Naive thymus-derived CD4-positive, alpha-beta T cell (primary cell): ENCODE measurements at places on chromosomes 12 and 14. TPM values are rescaled to one million over a fixed set of nuclear protein-coding genes. Genes with fewer than 3 reads are reported as not detected.

DNA sequence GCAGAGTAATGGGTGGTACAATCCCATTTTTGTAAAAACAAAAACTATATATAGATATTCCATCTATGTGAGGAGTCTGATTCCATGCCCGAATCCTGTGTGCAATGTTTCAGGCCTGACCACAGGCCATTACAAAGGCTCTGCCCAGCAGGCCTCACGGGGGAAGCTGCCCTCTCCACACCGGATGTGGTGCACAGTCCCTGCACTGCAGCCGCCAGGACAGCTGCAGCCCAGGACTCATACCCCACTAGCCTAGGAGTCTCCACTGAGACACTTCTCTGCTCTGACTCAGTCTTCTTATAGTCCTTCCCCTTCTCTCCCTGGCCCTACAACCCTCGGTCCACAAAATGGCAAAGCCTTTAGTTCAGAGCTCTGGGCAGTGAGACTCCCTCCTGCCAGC, 190.4 kb downstream of the PPM1H start:
- no peak for DNase-seq

DNA sequence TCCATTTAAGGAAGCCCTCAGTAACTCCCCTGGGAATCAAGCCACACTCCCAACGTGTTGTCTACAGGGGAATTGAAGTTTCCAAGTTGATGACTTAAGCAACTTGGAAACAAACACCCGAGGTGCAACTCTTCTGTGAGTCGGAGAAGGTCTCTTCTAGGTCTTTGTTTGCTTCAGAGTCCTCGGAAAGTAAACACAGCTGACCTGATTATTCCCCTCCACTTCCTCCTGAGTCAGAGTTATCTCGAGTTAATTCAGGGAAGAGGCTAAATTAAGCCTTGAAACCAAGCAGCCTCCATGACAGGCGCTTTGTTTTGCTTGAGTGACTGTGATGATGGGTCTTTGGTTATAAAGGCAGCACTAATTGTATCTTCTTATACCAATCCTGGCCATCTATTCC, 41.8 kb downstream of the TUNAR start:
- no peak for DNase-seq

GRCh38 chr14:63248211-63248610, 44.0 kb downstream of the RHOJ start:
- no peak for DNase-seq

The PRKD1 gene
- not detected for polyA plus RNA-seq

- no peak for DNase-seq
Observed at GRCh38 chr14:103286460-103286859, 47.6 kb upstream of the EIF5 start.
